Ammon's horn (tissue), 1 donor: ENCODE measurements at places on chromosomes 2 and 18.

DNA sequence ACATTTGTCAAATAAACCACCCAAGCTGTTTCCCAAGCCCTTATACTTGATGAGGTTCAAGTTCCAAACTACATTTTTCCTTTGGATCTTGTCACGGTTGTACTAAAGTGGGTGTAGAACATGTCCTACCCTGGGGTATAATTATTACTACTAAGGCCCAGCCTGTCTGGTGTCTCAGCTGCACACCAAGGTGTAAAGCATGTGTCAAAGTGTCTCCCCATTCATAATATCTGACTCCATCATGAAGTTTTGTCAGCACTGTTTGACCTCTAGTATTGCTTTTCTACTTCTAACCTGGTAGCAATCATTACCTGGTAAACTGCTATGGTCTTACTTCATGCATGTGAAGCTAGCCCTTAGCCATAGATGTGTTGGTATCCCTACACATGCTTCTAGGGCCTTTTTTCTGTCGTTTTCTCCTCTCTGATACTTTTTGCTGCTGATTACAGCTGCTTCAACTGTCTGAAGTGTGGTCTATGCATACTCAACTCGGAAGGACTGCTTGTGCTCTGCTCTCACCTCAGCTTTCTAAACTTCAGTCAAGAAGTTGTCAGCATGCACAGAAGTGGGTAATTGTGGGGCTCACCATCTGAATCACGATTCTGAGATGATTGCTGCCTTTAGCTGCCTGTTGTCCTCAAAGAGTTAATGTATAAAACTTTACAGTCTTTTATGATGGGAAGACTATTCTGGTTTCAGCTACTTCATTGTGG, 445.7 kb upstream of the TRIB2 start:
- no peak for DNase-seq

DNA sequence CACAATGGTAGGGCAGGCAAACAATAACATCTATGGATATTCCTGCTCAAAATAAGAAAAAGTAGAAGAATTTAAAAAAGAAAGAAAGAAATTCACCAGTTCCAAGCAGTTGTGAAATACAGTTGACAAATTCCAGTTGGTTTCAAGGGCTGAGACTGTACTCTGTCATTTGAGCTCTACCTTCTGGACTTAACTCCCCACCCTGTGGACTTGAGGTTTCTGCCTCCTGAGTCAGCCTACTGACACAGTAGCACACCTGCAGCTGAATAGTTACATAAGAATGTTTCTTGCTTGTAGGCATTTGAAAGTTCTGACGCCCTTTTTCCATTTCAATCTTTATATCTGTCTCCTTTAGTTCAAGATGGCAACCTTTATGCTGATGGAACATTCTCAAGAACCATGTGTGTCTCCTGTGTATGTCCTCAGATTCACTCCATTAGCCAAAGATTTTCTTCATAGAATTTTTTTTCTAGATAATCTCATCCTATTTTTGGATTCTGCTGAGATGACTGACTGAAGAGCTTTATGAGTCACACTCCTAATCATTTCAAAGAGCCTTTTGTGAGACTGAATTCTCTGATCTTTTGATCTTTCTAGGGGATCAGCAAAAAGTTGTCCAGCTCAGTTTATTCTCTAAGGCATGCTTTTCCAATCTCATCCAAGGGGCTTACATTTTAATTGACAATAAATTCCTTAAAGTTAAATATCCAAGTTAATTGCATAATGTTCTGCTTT, 19.1 kb downstream of the NETO1 start:
- no peak for DNase-seq

- DNase-seq: peak; percentile 69
Measured at GRCh38 chr2:56132138-56132537, 51.7 kb upstream of the CCDC85A start.

- DNase-seq: no peak
Measured at GRCh38 chr2:150373374-150373773, 114.1 kb downstream of the RND3 start.

DNA sequence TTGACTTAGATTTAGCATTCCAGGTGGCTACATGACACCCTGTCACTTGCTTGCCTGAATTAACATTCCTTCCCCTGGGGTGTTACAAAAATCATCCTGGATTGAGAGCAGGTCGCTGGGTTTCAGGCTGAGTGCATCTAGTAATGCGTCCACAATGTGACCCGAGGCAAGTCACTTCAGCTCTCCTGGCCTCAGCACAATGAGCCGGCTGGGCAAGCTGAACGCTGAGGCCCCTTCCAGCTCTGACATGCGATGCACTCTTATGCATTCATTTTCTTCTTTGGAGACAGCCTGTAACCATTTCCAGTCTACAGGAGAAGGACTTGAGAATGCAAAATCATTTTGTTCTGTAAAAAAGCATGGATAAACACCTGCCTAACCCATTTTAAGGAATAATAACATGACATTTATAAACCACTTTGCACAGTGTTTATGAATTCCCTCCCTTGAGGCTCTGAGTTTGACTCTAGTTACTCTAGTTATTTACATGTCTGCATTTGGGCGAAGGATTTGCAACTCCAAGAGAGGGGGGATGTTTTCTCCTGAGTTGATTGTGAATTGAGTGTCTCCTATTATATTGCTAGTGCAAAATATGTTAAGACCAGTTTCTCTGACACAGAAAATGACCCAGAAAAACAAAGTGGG, 63.0 kb upstream of the CPO start:
- peak; percentile 27 for DNase-seq

DNA sequence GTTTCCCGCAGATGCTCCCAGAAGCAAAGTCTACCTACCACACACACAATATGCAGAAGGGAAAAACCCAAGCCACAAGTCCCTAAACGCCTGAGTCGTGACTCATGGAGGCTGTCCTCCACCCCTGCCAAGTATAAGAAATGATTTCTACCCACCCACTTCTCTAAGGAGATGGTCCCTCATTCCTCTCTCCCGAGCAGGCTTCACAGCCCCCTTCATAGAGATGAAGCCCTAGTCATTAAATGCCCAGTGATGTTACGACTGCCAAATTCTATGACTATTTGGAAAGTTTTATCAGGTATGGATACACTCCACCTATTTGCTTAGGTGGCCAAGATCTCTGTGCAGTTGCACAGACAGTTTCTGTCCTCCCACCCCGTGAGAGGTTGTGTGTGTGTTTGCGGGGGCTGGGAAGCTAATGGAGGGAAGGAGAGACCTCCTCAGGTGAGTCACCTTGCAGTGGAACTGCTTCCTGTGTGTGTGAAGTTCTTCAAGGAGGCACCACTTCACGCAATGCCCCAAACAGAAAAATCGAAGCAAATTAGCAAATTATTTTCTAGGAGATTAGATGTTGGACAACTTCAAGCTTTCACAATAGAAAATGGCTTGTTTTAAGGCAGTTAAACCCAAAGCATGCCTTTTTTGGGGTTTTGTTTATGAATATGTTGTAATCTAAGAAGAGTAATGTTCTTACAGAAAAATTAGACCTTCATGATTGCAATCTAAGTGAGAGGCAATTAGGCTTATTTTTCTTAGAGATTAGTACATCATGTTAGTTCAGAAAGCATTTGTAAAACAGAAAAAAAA, 175.2 kb downstream of the TGIF1 start:
- DNase-seq: no peak

DNA sequence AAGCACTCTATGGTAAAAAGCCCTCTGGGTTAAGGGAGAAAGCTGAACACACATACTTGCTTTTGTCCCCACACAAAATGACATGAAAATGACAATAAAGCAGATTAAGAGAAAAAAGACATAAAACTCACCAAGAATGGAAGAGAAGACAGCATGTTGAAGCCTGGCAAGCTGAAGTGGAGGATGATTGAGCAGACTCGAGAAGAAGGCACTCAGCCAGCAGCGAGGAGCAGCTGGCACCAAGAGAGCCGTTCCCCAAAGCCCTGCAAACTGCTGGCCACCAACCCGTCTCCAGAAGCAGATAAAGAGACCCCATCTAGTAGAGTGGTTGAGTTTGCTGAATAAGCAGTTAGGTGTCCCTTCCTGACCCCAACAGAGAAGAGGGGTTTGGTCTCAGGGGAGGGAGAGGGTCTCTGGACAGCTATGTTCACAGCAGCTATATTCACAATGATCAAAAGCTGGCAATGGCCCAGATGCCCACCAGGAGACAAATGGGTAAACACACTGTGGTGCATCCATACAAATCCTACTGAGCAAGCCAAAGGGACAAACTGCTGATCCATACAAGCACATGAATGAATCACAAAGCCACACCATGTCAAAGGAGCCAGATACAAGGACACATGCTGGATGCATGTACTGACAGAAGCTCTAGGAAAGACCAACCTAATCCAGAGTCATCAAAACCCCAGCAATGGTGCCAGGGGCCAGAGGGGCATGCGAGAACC, 36.9 kb downstream of the FAM168B start:
- peak; percentile 78 for DNase-seq
